ENCODE measurements at places on chromosomes 5 and 9.

GRCh38 chr5:143328589-143329220 is 74.8 kb downstream of the NR3C1 start:
- DNase-seq = no peak

DNA sequence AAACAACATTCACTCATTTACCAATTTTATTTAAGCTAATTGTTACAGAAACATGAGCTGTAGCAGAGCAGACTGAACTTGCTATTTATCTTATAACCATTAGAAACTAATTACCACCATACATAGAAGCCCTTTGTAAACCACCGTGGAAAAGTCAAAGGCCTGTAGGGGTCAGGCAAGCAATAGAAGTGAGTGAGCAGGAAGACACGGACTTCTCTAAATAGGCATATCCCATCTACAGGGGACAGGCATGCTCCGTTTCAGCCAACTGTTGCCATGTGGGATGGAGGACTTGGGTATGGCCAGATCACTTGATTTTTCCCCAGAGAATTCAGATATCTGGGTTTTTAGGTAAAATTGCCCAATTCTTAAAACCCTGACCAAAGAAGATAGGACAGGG is 44.8 kb downstream of the PRRC1 start:
- DNase-seq = no peak

GRCh38 chr9:113602126-113603047 is 138.9 kb downstream of the RGS3 start:
- DNase-seq = peak; percentile 65

- DNase-seq = no peak
Observed at GRCh38 chr5:180799902-180800801, 2.5 kb downstream of the MGAT1 start.

DNA sequence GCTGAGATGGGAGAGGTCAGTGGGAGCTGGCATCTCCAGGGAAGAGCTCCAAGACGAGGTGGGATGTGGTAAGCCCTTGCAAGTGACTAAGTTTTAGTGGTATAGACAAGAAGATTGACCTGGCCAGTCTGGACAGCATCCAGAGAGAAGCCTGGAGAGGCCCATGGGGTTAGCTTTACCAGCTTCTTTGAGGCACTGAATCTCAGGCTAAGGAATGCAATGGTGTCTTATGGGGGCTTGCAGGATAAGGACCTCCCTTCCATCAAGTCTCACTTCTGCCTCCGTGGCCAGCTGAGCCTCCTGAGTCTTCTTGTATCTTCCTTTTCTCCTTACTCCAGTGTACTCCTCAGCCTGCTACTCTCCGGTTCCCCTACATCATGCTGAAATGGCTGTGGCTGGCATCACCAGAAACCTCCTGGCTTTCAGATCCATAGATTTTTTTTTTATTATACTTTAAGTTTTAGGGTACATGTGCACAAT is 56.5 kb upstream of the JADE2 start:
- no peak for DNase-seq

DNA sequence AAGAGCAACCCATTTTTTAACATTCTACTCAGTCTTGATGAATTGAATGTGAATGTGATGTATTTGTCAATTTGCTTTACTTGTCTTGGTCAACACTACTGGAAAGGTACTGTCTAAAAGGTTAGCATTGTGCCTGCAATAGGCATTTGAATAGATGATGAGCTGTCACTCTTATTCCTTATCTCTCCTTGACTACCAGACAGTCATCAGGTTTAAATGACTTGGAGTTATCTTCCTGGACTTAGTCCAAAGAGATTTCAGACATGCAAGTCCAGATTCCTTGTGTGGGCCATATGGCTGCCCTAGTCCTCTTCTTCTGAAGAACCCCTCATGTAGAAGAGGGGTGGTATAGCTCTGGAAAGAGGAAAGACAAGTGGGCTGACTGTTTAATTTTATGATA is 4.8 kb downstream of the ARHGEF28 start:
- no peak for DNase-seq

- no peak for DNase-seq
Observed at GRCh38 chr5:87048156-87048555, 219.5 kb upstream of the RASA1 start.

DNA sequence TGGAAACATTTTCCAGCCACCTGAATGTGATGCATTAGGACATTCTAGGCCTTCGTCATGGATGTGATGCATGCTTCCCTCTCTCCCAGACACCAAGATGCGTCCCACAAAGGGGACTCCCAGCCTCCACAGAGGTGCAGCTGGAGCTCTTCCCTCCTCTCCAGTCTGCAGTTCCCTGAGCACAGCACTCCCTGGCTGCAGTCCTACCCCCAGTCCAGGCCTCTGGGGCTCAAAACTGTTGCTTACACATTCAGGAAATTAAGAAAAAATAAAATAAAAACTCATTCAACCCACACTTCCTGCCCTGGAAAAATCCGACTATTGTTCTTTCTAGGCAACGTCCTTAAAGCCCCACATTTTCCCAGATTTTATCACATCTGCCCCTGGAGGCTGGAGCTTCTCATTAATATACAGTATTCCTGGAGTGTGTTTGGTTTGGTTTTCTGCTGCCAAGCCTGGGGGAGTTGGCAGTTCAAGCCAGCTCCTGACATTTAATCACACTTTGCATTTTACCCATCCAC is 78.4 kb upstream of the ICE1 start:
- DNase-seq = no peak

DNA sequence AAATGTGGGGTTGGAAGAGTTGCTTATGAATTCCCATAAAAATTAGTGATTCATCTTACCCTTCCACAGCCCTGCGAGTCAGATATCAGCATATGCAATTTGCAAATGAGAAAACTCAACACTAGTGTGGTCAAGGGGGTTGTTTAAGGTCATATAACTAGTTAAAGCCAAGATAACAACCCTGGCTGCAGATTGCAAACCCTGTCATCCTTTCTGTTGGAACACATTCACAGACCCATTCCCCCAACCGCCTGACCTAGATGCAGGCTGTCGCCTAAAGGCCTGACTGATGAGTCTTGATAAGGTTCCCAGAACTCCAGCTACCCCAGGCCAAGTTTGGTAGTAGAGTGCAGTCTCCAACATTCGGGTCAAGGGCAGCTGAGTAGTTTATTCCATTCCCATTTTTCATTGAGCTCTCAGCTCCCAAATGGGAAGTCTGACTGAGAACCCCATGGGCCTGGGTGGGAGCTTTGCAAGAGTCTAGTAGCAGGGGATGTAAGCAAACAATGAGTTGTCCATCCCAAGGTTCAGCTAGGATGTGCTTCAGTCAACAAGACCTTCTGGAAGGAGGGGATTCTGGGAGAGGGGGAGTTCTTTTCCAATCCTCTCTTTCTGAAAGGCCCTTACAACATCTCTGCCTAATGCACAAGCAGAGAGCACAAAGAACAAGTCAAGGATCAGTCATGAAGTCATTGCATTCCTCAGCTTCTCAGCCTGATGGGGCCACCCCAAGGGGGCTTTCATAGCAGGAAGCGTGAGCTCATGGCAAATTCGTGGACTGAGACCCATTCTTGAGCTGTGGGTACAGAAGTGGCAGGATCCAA is 40.3 kb downstream of the ADAM19 start:
- no peak for DNase-seq

DNA sequence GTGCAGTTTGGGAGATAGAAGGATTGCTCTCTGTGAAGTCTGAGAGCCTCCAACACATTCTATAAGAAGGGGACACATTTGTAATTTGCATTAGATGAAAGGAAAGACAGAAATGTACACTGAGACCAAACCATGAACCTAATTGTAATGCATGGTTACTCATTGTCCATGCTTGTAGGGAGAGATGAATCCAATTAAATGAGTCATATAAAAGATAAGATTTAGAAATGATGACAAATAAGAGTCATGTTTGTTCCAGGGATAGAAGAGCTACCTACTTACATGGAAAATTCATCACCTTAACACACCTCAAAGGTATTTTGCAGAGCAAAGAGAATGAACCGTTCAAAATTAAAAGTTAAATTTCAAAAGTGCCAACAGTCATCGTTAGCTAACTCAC is 85.1 kb downstream of the FBXL7 start:
- no peak for DNase-seq

DNA sequence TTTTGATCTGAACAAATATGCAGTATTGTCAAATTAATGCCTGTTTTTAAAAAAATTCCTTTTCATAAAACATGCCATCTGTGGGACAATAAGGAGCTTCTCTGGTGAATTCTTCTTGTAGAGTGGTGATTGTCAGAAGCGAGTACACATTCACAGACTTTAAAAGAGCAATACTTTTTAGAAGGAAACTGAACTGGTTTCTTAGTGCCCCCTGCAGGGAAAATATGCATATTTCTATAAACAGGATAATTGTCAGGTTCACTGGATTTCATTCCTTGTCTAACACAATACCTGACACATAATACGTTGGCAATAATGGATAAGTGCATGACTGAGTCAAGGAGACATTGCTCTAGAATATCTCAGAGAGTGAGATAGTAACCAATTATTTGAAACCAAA is 133.7 kb downstream of the KIF4B start:
- DNase-seq = no peak

GRCh38 chr5:132500244-132500930 is 9.8 kb upstream of the IRF1 start:
- no peak for DNase-seq

- no peak for DNase-seq
Observed at GRCh38 chr9:133691626-133692363, 46.4 kb downstream of the SARDH start.

- no peak for DNase-seq
Observed at GRCh38 chr9:133246991-133247390, 28.0 kb downstream of the ABO start.

- DNase-seq = no peak
Observed at GRCh38 chr5:179680014-179680779, 637 bp downstream of the CBY3 start.

DNA sequence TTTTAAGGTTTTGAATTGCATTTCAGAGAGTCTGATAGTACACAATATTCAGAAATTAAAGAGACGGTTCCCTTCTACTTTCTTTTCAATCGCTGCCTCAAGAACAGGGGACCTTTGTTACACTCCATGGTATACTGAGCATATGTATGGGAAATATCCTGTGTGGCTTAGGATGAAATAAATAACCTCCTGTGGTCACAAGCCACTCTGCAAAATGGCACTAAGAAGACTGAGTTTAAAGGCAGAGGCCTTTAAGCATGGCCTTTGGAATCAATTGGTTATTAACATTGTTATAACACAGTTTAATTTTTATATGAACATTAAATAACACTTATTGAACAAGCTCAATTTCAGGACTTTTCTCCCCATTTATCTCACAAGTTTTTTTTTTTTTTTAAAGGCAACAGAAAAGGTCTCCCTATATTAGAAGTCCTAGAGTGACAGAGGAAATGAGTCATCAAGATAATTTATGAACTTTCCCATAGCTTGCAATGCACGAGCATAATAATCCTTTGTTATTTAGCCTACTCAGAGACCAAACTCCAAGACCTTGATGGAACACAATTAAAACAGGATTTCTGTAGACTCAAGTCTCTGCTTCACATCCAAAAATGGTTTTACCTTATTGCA is 341.9 kb downstream of the TMEM167A start:
- DNase-seq = no peak

DNA sequence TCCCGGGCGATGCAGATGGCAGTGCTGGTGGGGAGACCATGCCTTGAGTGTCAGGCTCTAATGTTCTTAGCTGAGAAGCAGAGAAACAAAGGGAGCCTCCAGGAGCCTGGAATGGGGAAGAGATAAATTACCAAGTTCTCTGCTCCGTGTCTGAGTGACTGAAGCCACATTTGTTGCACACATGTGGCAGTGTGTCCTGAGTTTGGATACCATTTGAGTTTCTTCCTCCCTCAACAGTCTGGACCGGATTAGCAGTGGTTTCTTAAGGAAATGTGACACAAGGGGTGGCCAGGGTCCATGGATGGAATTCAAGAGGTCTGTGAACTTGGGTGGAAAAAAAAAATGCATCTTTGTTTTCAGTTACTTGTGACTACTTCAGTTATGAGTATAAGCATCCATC is 50.7 kb upstream of the GARNL3 start:
- no peak for DNase-seq

GRCh38 chr5:67808340-67808739 is 407.2 kb upstream of the PIK3R1 start:
- no peak for DNase-seq

- no peak for DNase-seq
Observed at GRCh38 chr5:54440456-54440893, 15.0 kb upstream of the HSPB3 start.
